Stimulated activated CD4-positive, alpha-beta T cell treated with anti-CD3 and anti-CD28 coated beads, TNF-alpha, amount 100 ng/mL, for 24 hours (primary cell): ENCODE measurements at places on chromosomes 5 and 9.

DNA sequence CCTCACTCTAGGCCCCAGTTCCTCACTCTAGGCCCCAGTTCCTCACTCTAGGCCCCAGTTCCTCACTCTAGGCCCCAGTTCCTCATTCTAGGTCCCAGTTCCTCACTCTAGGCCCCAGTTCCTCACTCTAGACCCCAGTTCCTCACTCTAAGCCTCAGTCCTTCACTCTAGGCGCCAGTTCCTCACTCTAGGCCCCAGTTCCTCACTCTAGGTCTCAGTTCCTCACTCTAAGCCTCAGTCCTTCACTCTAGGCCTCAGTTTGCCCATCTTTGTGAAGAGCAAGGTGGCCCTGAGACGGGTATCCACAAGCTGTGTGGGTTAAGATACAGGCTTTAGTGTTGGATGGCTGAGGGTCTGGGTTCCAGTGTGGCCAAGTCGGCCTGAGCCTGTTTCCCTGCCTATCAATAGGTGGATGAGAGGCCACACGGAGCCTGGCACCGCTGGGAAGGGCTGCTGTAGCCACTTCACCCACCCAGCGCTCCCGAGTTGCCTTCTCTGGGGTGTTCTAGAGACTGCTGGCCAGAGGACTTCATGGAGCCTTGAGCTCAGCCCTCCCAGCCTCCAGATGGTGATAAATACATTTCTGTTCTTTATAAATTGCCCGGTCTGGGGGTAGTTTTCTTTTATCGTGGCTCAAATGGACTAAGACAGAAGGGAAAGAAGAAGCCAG is 150.2 kb downstream of the RXRA start:
- DNase-seq, result no peak

- no peak for DNase-seq
These were observed 3.6 kb downstream of the FBXO38 start for GRCh38 chr5:148387325-148387724.

- no peak for DNase-seq
These were observed 55.5 kb upstream of the ABCA1 start for GRCh38 chr9:104983491-104983890.

DNA sequence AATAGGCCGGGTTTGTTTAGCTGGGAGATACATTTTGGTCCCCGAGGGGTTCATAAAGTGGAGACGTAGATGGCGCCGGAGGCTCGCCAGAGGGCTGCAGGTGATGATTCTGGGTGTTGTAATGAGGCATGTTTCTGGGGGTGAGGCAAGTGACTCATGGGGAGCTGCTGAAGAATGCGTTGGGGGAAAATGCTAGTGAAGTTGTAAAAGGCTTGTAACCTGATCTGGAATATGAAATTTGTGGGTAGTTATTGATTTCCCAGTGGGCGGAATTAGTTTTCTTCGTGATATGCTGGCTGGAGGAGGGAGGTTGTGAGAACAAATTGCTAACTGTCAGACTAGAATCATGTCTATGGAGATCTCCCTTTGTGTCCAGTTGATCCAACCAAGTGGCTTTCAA is 158.3 kb downstream of the DOCK2 start:
- no peak for DNase-seq

DNA sequence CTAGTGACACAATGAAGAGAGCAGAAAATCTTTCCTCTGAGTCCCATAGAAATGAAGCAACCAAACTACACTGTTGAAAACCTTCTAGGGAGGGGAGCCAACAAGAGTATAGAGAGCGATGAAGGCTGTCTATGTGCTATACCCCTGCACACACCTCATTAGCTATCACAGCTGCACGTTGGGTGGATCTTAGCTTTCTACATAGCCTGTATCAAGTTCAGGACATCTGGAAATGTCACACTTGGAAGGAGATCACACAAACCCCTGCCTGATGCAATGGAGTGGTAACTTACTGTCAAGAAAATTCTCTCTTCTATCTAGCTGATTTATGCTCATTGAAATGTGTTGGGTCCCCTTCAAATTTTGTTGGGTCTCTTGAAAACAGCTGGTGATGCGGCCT is 127.0 kb upstream of the NTRK2 start:
- no peak for DNase-seq
